ENCODE measurements at places on chromosomes 7 and 10.

GRCh38 chr10:47054974-47055373, 143.7 kb downstream of the PTPN20 start:
- DNase-seq: no peak

DNA sequence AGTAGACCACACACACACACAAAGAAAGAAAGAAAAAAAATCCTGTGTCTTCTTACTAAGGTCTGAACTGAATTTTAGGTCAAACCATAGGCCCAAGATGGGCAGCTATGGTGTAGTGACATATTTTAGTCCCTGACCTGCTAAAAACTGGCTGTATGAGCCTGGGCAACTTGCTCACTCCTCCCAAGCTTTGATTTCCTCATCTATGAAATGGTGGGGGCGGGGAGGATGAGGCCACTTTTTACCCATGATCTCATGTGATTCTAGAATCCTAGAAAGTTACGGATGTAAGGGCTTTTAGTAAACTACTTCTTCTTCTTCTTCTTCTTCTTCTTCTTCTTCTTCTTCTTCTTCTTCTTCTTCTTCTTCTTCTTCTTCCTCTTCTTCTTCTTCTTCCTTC, 6.1 kb upstream of the CCL24 start:
- DNase-seq: no peak

DNA sequence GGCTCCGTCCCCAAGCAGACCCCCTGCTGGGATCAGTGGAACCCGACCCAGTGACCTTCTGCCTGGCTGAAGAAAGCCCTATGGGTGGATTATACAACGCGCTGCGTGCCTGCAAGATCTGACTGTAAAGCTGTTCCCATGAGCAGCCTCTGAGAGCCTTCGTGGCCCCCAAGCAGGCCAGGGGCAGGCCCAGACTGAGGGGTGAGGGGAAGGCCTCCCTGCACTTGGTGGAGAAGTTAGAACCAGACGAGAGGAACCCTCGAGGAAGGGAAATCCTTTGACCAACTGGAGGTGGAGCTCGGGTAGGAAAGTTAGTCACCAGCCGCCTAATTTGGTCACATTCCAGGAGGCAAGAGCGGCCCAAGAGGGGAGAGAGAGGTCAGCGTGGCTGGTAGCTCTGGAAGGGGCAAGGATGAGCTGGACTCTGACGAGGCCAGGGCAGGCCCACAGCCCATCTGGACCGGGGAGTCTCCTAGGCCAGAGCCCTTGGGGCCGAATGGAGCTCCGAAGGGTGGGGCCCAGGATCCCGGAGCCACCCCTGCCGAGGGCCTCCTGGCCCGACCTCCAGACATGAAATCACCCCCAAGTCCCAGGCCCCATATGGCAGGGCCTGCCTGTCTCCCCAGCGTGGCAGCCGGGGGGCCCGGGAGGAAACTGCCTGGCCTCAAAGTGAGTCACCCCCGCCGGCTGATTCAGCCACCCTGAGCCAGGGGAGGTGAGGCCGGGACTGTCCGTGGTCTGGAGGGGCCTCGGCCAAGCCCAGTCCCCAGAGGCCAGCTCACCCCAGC, 23.3 kb upstream of the PDGFA start:
- no peak for DNase-seq

DNA sequence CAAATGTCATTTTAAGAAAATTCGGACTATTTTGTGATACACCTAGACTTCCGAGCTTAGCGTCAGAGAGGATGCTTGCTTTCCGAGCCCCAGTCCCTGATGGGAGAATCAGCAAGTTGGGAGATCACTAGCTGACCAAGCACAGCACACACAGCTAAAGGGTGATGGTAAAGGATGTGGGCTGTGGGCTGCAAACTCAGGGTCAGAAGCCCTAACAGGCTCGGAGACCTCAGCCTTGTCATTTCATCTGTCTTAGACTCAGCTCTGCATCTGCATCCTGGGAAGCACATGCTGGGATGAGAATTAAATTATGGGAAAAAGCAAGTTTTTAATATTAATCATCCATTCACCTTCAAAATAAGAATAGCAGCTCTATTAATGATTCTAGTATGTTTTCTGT, 3.3 kb downstream of the CUBN start:
- no peak for DNase-seq

DNA sequence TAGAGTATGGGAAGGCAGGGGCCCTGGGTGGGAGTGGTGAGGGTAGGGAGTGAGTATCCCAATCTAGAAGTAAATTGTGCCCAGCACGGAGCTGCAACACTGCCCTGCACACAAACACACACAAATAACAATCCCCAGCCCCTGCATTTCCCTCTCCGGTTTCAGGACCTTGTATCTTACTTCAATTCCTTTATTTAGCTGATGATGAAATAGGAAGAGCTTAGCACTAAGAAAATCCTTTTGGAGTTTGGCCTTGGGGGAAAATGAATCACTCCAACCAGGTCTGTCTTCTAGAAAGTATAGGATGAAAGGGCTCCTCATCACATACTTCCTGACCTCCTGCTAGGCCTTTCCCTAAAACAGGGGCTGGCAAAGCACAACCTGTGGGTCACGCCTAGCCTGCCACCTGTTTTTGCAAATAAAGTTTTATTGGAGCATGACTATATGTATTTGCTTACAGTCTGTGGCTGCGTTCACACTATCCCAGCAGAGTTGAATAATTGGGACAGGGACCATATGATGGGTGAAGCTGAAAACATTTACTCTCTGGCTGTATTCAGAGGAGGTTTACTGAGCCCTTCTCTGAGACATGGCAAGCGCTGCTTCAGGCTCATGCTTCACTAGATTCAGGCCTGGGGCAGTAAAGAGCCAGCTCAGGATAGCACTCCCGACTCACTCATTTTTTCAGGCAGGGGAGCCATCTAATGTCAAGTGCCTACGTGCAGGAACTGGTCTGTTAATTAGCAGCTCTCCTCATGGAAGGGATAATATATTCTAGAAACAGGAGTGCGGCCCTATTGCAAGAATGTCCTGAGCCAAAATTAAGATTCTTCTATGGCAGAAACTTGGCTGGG, 111.0 kb downstream of the EGFR start:
- DNase-seq: no peak

GRCh38 chr7:112081778-112082177, 124.4 kb downstream of the DOCK4 start:
- DNase-seq: no peak

GRCh38 chr7:84247591-84247990, 53.0 kb upstream of the SEMA3A start:
- DNase-seq: no peak

DNA sequence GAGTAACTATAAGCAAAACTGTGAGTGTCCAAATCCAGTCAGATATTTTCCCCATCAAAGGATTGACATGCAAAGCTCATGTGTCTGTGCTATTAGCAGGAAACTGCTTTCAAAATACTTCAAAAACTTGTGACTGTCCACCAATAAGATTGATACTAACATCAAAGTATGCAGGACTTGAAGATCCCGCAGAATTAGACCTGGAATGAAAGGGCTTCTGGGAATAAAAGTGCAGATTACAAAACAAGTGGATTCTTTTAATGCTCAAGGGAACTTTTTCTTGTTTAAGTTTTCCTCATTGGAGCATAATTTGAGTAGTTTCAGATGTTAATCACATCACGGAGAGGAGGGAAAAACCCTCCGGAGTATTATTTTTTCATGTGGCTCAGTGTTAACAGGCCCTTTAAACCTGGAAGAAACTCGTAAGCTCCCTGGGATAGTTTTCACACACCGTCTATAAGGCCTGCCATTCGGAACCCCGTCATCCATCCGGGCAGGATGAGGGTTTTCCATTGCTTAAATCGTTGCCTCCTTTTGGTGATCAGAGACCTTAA, 33.9 kb upstream of the MKX start:
- DNase-seq: no peak

- DNase-seq: no peak
Measured at GRCh38 chr7:76149847-76150691, 51.6 kb upstream of the SRRM3 start.

DNA sequence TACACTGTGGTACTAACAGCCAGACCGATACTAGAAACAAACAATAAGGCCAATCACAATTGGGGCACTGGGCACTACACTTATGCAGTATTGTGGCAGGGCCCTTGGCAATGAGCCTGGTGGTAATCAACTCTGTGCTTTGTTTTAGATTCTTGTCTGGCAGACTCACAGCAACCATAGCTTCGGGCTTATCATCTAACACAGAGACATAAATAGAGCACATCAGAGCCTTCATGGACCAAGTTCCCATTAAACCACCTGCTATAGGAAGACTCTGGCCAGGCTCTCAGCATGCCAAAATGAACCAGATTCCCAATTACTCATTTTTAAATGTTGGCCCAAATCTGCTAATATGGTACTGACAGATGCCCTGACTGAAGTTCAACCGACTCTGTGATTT, 218.6 kb downstream of the DGKI start:
- no peak for DNase-seq

DNA sequence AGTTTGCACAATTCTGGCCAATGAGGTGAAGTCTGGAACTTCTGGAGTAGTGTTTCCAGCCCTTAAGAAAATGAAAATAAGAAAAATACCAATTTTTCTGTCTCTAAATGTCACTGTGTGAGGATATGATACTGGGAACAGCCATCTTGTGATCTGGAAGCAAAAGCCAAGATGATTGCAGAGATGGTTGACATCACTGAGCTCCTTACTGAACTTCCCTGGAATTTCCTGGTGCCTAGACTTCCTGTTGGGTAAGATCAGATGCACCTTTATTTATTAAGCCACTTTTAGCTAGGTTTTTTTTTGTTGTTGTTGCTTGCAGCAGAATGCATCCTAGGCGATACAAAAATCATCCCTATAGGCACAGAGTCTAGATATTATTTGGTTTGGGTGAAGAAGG, 27.3 kb upstream of the INHBA start:
- no peak for DNase-seq

- no peak for DNase-seq
Measured at GRCh38 chr7:149870701-149871483, 2.9 kb upstream of the ATP6V0E2 start.

All from T-helper 9 cell (primary cell).